NCI-H748 treated with DMSO at 0.1 percent for 48 hours (cell line): ENCODE measurements at places on chromosomes 4 and X.

GRCh38 chrX:17537723-17538243 lies 162.8 kb downstream of the NHS start:
- no peak for DNase-seq

DNA sequence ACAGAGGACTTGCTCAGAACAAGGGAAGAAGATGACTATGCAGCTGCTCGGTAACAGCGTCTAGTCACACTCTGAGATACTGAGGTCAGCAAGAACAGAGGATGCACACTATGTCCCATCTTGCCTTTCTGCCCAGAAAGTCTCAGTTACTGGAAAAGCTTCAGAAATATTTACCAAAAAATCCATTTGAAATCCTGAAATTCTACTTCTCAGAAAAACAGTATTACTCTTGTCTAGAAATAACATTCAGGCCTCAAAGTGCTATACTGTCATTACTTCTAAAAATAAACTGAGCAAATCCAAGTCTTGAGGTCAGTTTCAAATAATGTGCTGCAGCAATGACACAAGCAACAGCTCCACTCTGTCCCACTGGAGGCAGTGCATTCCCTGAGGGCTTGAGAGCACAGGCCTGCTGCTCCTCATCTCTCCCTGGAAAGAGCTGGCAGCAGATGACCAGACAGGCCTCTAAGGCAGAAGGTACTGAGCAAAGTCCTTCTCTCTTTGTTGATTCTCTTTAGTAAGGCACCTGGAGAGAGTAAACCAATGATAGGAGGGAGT lies 76.9 kb downstream of the CAMK2D start:
- no peak for DNase-seq

GRCh38 chr4:139654516-139654915 lies 11.1 kb upstream of the MGST2 start:
- no peak for DNase-seq

GRCh38 chrX:70554081-70554480 lies 109.4 kb downstream of the DLG3 start:
- peak; percentile 11 for DNase-seq

DNA sequence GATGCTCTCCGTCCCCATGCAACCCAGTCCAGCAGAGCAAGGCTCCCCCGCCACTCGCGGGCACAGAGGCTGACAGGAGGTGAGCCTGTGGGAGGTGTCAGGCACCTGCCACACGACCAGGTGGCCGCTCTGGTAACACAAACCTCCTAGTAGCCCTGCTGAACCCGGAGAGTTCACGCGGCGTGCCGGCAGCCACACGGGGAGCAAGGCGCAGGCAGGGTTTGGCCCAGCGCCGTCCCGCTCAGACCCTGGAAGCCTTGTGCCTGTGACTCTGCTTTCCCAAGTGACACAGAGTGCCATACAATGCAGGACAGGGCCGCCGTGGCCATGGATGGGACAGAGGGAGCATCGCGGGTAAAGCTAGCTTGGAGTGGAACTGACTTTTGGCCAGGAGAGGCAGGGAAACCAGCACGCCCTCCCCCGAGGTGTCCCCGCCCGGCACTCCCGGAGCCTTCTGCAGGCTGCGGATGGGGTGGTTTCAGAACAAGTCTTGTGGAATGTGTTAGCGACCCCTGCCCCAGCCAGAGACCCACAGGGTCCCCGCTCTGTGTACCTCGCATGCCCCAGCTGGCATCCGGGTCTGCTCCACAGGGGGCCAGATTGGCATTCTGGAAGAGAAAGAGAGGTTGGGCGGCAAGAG lies 44.7 kb upstream of the AFAP1 start:
- DNase-seq, result no peak

DNA sequence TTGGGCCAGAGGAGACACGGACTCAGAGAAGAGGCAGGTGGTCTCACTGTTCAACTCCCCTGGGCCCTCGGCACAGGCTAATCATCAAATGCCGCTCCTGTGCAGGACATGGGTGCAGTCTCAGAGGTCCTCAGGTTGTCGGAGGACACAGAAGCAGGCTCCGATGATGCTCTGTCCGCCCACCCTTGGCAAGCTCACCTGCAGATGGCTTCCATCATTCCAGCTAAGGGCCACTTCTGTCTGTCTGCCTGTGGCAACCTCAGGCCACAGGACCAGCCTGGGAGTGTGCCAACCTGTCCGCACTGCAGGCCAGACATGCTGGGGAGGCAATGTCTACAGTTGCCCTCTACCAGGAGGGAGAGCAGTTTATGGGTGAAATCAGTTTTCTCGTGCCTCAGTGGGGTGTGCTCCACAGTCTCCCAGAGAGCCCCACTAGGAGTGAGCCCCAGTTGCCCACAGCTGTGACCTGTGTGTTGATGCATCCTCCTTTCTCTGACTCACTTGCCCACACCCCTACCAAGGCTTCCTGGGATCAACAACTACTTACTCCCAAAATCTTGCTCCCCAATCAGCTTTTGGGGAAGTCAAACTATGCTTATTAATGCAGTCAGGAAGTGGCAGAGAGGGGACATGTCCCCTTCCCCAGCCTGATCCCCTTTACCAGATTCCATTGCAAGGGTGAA lies 55.9 kb downstream of the HTRA3 start:
- DNase-seq, result no peak

GRCh38 chrX:123871309-123871708 lies 11.5 kb downstream of the XIAP start:
- DNase-seq, result no peak

DNA sequence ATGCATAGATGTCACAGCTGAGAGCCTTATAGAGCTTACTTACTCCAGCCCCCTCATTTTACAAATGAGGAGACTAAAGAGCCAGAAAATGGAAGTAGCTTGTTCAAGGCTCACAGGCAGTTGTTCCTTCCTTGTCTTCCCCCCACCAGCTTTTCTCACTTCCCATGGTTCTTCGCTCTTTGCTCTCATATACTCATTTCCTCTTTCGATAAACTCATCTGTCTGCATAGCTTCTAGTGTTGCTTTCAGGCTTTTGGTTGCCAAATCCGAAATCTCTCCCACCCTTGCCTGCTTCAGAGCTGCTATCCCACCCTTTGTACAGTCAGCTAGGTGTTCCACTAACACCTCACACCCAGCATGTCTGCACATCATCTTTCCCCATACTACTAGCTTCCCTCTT lies 25.0 kb upstream of the GJB1 start:
- DNase-seq, result no peak

DNA sequence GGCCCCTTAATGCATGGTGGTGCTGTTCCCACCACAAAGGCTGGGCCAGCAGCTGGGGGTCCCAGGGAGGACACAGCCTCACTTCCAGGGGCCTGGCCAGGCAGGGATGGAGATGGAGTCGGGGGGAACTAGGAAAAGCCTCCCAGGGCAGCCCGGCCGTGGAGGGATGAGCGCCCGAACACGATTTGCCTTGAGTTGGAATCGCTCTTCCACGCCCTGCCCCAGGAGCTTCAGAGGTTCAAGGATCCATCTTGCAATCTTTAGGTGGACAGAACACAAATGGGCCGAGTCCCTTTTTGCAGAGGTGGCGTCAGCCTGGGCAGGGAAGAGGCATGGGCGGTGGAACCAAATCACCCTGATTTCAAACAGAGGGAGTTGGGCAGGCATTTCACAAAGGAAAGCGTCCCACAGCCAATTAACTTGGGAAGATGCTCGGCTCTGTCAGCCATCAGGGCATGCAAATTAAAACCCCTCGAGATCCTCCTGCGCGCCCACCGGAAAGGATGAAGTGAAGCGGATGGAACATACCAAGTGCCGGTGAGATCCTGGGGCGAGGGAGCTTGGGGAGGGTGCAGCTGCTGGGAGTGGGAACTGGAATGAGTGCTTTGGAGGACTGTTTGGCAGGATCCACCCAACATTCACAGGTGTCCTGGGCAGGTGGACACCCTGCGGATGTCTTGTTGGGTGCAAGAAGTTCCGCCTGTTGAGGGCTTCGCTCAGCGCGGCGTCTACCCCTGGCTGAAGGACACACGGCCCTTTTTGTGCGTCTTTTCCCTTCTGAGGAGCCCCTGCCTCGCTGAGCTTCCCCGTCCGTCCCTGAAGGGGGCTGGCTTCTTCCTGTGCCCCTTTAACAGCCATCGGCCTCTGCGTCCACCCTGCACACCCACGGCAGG lies 75.7 kb downstream of the HTRA3 start:
- no peak for DNase-seq

DNA sequence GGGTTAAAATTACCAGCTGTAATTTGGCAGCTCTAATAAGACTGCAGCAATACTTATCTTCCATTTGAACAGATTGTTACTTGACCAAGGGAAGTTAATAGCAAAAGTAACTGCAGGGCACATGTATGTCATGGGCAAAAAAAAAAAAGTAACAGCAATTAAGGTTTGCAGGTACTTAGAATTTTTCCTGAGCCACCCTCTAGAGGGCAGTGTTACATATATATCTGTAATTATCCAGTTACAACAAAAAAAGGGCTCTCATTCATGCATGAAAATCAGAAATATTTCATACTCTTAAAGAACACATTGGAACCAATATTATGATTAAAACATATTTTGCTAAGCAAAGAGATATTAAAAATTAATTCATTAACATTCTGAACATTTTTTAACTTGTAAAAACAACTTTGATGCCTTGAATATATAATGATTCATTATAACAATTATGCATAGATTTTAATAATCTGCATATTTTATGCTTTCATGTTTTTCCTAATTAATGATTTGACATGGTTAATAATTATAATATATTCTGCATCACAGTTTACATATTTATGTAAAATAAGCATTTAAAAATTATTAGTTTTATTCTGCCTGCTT lies 25.1 kb downstream of the XIAP start:
- peak; percentile 39 for DNase-seq

DNA sequence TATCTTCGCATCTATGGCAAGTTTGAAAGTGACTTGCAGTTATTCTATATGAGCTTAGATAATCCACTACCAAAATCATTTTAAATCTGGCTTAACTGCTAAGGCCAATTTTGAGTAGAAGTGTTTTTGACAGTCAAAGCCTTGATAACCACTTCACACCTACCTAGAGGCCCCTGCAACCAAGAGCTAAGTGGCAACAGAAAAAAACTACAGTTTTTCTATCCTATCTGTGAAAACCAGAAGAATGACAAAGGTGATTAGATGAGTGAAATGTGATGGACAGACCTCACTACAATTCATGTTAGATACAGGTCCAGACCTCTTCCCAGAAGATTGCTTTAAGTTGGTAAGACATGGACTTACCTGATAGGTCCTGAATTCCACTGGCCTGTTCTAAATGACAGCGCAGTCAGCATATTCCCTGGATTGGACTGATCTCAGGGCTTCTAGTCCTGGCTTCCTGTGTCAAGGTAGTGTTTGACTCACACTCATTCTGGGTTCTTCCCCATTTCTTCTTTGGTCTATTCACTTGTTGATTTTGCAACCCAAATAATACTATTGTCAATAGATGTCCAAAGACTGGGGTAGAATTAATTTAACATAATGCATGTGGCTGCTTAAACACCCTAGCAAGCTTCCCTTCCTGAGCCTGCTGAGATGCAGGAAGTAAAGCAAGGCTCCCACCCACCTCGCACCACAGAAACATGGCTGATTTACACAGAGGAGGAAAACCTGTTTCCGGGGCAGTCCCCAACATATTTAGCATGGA lies 65.1 kb downstream of the PPP3CA start:
- DNase-seq, result no peak

DNA sequence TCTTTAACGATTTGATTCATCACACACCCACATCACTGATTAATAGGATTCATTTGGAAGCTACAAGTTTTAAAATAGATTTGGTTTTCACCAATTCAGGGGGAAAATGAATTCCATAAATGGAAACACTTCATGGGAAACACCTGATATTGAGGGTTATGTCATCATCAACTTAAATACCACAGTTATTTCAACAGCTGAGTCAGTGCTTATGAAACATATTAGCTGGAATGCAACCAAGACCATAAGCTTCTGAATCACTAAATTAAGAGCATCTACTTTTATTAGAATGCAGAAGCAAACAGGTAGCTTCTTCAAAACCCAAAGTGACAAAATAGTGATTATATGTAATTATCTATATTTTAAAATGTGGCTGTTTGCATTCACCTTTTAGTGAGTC lies 207.8 kb upstream of the DCAF8L1 start:
- no peak for DNase-seq

- DNase-seq, result no peak
Measured at GRCh38 chrX:12583543-12583942, 207.7 kb upstream of the PRPS2 start.
